Activated naive CD4-positive, alpha-beta T cell treated with Interleukin-2 at 50 U/mL for 16 hours (primary cell): ENCODE measurements at places on chromosomes 5 and 9.

GRCh38 chr5:82307451-82307850, 29.3 kb upstream of the RPS23 start:
- no peak for DNase-seq

GRCh38 chr5:142700566-142700965, 14.7 kb upstream of the FGF1 start:
- DNase-seq, result no peak

GRCh38 chr9:5453673-5454072, 3.3 kb downstream of the CD274 start:
- DNase-seq, result no peak

DNA sequence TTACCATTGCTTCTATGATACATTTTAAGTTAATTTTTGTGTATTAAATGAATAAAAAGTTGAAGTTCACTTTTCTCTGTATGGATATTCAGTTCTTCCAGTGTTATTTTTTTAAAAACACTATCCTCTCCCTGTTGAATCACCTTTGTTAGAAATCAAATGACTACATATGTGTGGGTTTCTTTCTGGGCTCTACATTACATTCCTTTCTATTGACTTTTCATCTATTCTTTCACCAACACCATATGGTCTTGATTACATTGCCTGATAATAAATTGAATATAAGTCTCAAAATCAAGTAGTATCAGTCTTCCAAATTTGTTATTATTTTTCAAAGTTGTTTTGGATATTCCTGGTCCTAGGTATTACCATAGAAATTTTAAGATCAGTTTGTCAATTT, 7.3 kb upstream of the RASEF start:
- no peak for DNase-seq

DNA sequence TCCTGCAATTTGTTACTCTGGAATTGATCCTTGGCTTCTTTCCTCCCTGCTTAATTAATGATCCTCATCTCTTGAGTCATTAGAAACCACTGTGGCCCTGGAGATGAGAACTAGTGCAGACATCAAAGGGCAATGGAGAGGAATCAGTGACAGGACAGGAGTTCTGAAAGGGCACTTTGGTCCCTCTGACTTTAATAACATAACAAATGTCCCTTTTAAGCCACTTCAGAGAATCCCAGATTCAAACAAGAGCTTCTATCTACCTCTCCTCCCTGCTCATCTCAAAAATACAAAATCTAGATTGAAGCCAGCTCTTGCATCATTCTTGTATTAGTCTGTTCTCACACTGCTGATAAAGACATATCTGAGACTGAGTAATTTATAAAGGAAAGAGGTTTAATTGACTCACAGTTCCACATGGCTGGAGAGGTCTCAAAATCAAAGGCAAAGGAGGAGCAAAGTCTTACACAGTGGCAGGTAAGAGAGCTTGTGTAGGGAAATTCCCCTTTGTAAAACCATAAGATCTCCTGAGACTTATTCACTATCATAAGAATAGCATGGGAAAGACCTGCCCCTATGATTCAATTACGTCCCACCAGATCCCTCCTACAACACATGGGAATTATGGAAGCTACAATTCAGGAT, 139.1 kb downstream of the PLPPR1 start:
- DNase-seq, result no peak

DNA sequence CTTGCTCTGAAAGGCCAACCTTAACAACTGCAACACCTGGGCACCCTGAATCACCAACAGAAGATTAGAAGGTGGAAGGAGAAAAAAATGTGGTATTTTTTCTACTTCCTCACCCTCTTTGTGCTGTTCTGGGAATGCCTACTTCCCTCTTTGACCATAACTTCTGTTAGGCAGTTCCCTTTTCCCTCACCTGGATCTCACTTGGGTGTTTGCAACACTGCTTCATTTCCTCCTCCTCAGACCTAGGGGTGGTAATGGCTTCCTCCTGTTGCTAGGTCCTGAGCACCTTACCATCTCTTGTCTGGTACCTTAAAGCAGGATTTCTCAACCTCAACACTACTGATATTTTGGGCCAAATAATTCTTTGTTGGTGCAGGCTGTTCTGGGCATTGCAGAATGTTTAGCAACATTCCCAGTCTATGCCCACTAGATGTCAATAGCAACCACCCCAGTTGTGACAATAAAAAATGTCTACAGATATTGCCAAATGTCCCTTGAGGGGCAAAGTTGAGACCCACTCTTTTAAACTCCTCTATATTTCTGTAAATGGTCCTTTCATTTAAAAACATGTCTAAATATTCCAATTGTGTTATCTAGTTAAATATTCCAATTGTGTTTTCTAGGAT, 300.0 kb upstream of the VLDLR start:
- no peak for DNase-seq

- no peak for DNase-seq
Measured at GRCh38 chr5:35656721-35657120, 39.1 kb downstream of the SPEF2 start.

DNA sequence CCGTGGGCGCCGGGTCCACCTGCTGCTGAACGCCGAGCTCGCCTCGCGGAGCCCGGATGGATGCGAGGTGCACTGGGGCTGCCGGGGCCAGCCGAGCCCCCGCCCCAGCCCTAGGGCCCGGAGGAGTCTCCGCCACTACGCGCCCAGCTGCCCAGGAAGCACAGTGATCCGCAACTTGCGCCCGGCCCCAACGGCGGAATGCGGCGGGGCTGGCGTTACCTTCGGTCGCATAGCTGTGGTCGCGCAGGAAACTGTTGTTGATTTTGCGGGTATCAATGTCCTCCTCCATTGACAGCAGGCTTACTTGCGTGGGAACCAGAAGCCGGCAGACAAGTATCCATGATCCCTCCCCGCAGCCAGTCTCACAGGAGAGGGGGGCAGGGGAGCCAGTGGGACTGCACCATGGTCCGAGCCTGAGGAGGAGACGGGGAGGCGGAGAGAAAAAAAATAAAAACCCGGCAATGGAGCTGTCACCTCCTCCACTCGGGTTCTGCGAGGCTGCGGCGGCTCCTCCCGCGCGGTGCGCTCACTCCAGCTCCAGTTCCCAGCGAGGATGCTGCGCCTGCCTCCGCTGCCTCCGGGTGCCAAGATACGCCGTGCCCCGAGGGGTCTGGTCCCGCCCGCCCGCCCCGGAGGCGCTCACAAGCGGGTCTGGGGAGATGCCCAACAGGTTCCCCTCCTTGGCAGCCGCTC, 628 bp downstream of the PPP2R2B start:
- peak; percentile 26 for DNase-seq

GRCh38 chr5:153470736-153471135, 19.7 kb upstream of the GRIA1 start:
- DNase-seq, result no peak

GRCh38 chr5:37786862-37787519, 52.9 kb downstream of the GDNF start:
- no peak for DNase-seq

GRCh38 chr9:69342769-69343168, 17.8 kb downstream of the ENTREP1 start:
- no peak for DNase-seq

DNA sequence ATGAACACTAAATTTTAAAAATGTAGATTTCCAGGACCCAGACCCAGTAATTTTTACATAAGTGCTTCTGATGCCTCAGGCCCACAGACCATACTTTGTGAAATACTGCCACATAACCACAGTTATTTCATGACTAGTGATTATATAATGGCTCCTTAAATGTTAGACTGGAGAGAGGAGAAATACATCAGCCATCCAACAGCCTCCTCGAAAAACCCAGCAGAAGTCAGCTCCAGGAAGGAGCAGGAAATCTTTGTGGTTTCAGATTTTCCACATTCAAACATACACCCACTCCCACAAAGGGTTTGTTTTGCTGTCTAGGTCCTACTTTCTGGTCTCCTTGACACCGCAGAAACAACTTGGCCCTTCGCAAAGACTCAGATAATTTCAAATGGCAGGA, 455.2 kb downstream of the DTWD2 start:
- DNase-seq, result no peak

- no peak for DNase-seq
Measured at GRCh38 chr5:139012176-139012575, 137.0 kb upstream of the LRRTM2 start.
